Ovary (tissue), 10 donors: ENCODE measurements at places on chromosomes 6 and 20. TPM values are rescaled to one million over a fixed set of nuclear protein-coding genes. Genes with fewer than 3 reads are reported as not detected.

CHMP4B gene
- 99.1 TPM for total RNA-seq

IL17A gene
- total RNA-seq = not detected

MUC21 gene
- total RNA-seq = not detected

ZBP1 gene
- not detected for total RNA-seq

HLA-G gene
- 0.26 TPM for total RNA-seq

- no peak for DNase-seq
Measured at GRCh38 chr20:20483328-20483727, 115.4 kb downstream of the INSM1 start.

GRCh38 chr6:70998148-70998547, 41.3 kb upstream of the B3GAT2 start:
- no peak for DNase-seq

DNA sequence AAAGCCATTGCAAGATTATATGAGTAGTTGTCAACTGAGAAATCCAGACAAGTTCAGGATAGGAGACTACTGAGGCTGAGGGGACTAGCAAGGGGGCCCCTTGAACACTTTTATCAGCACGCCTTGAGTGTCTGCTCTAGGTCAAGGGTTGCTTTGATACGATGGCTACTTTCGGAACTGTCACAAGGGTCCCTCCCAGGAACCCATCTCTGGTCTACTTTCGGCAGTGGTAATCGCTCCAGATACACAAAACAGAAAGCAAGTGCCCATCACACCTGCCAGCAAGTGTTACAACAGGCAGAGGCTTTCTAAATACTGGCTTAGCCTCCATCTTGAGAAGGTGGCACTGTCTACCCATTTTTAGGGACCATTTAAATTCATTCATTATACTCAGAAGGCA, 61.1 kb downstream of the GJA10 start:
- DNase-seq = no peak

DNA sequence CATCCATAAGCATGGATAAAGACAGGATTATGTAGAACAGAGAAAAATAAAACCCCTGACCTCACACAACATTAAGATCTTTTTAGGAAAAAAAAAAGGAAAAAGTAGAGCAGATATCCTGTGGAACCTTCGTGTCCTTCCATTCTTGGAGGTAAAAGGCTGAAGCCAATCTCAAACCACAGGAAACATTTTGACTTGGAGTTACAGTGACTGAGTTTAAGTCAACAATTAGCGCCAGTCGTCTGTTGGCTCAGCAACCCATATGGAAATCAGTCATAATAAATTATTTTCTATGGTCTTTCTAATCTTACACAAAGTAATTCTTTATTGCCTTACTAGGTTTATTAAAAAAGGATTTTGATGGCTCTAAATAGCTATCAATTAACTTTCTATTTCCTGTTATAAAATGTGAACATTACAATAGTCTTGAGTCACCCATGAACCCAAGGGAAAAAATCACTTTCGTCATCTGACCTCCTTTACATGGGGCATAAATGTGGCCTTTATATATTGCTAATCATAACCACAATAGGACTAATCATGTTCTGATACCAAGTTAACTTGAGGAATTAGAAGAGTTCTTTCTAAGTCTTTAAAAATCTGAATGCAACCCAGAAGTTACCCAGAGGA, 592.9 kb downstream of the TFAP2B start:
- DNase-seq = no peak

GRCh38 chr6:149488815-149489214, 4.0 kb upstream of the ZC3H12D start:
- no peak for DNase-seq

DNA sequence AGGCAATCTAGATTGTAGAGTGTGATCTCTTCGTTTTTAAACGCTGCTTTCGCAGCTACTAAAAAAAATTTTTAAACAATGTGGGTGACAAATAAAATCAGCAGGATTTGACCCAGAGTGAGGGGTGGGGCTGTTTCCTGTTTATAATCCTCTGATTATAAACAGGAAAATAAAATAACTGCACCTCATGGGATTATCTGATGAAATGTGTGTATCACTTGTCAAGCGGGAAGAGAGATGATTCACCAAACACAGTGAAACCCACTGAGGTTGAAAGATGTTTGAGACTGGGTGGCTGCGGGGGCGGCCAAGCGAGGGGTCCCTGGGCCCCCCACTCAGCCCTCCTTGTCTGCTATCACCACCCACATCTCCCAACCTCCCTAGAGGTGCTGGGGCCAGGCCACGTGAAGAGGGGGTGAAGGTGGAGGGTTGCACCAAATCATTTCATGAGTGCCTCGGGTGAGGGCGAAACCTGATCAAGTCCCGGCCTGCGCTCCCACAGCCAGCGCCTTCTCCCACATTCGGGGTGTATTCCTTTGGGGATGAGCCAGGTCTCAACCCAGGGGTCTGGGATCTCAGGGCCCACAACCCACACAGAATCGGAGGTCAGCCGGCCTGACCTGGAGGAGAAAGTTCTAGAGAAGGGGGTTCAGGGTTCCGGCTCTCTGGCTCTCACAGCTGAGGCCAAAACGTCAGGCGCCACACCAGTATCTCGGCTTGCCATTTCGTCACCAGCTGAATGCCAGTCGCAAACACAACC, 212.5 kb downstream of the BMP7 start:
- no peak for DNase-seq

GRCh38 chr6:130063806-130064205, 45.4 kb downstream of the L3MBTL3 start:
- DNase-seq = no peak

- DNase-seq = no peak
Measured at GRCh38 chr6:81813305-81813704, 60.8 kb upstream of the TENT5A start.

GRCh38 chr20:751761-752160, 16.5 kb downstream of the SLC52A3 start:
- DNase-seq = no peak

DNA sequence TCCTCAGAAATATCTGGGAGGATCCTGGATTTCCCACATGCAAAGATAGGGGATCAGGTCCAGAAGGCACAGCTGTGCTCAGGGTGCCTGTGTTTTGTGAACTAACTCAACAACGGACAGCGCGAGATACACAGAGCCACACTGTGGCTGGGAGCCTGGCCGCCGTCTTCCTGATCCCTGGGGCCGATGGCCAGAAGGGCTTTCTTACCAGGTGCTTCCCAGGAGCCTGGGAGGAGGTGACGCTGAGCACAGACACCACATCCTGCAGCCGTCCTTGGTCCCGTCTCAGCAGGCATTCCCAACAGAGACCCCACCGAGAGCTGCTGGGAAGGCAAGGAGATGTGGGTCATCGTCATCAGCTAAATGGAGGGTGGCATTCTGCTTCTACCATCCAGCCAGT, 144.6 kb upstream of the AFDN start:
- no peak for DNase-seq
